Activated CD4-positive, alpha-beta memory T cell treated with anti-CD3 and anti-CD28 coated beads for 36 hours (primary cell): ENCODE measurements at places on chromosomes 2 and 18. TPM values are rescaled to one million over a fixed set of nuclear protein-coding genes. Genes with fewer than 3 reads are reported as not detected.

DNA sequence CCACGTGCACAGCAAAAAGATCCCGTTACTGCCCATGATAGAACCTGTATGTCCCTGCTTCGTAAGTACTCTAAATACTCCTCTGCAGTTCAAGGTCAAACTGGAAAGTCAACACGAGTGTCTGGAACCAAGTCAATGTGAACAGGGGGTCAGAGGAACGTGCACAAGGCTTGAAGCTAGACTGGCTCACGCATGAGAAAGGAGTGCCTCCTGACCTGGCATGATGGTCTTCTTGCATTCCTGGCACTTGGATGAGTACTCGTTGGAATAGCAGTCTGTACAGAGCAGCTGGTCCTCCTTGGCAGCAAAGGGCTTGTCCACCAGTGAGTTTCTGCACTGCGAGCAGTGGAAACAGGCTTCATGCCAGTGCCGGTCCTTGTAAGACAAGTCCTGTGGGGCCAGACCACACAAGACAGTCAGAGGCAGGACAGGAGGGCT lies 25.5 kb downstream of the FHL2 start:
- no peak for DNase-seq

The KCNIP3 gene
- total RNA-seq, result not detected

- DNase-seq, result peak; percentile 4
Measured at GRCh38 chr2:28469304-28469703, 26.6 kb upstream of the PLB1 start.

DNA sequence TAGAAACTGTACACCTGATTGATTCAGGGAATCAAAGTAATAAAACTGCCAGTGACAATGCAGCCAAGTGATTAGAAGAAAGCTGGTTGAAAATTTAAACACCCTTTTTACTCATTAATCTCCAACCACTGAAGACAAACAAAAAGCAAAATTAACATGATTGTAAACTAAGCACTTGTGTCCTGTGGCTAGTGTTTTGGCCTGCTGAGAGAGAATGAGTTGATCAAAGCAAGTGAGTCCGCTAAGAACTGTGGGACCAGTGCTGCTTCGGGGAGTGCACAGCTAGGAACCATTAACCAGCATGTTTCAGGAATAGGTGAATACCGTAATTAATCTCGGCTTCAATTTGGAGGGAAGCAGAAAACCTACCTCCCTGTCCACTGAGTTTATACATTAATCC lies 13.6 kb upstream of the PAPOLG start:
- no peak for DNase-seq

DNA sequence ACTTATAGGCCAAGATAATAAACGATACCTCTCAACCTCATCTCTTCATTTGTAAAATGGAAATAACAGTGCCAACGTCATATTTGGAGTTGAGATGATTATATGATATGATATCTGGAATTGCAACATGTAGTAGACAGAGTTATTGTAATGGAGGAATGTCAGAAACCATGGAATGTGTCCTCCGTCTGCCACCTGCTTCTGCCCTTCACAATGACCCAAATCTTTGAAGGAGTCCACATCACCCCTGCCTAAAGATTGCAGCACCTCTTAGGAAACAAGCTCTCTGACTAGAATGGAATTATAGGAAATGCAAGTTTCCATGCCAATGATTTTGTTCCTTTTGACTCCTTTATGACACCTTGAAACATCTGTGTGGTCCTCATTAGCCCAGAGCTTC lies 14.9 kb downstream of the NR4A2 start:
- no peak for DNase-seq

GRCh38 chr2:202193881-202194353 lies 44.5 kb downstream of the SUMO1 start:
- DNase-seq, result no peak

DNA sequence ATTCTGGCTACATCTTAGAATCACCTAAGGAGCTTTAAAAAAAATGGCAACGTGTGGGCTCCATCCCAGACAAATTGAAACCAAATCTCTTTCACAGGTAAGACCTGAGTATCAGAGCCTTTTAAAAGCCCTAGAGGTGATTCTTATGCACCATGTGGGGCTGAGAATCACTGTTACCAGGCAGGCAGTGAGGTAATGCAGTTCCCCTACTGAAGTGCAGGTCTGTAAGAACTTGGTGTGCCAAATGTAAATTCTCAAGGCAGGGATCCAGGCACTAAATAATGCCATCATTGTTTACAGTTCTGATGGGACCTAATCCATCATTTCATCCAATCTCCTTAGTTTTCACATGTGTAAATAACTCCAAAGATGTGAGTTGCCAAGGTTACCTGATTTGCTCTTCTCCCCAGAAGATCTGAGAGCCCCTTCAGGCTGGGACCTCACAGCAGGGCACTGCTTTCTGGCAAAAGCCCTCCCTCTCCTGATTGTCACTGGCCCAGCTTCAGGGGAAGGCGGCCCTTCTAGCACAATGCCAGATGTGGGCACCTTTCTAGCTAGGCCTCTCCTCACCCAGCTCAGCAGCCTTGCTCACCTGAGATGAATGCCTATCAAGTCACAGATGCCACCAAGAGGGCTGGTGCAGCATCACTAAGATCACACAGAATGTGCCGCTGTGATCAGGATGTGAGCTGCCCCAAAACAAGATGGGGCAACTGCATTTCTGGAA lies 73.6 kb upstream of the RGPD5 start:
- DNase-seq, result no peak

The AKAIN1 gene
- not detected for total RNA-seq

- peak; percentile 11 for DNase-seq
Measured at GRCh38 chr2:88671786-88672427, 19.6 kb upstream of the RPIA start.
